ENCODE measurements at places on chromosomes 13 and 19.

- H3K4me3 ChIP-seq, result no peak overlapping the region
- DNase-seq, result no peak
- H3K27ac ChIP-seq, result no peak overlapping the region
- no peaks in the 10 kb centered on the region for H3K36me3 ChIP-seq
Measured at GRCh38 chr19:27671876-27672275, 1541.1 kb downstream of the UQCRFS1 start.

DNA sequence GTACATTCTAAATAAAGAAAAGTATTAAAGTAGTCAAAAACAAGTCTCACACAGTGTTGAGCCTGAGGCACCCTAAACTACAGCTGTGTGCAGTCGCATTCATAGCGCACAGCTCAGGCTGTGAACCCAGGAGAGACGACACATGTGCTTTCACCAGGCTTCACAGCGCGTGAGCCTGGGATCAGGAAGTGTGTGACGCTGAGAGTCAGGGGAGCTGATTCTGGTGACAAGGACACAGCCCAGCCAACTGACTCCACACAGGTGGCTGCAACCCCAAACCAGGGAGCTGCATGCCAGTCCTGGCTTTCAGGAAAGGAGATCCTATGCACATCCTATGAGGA, 41.6 kb downstream of the COL4A1 start:
- no peak overlapping the region for H3K4me3 ChIP-seq
- H3K4me1 ChIP-seq, result no peaks in the 10 kb centered on the region
- peaks cover 29% of the 10 kb centered on the region for H3K27me3 ChIP-seq
- no peaks in the 10 kb centered on the region for H3K36me3 ChIP-seq
- DNase-seq, result no peak

- H3K27me3 ChIP-seq, result no peaks in the 10 kb centered on the region
- H3K36me3 ChIP-seq, result no peaks in the 10 kb centered on the region
- DNase-seq, result no peak
- H3K4me3 ChIP-seq, result no peak overlapping the region
- H3K27ac ChIP-seq, result no peak overlapping the region
Measured at GRCh38 chr13:70714993-70715392, 606.7 kb upstream of the KLHL1 start.

- H3K4me1 ChIP-seq, result peaks cover 92% of the 10 kb centered on the region
- no peak overlapping the region for H3K4me3 ChIP-seq
- no peaks in the 10 kb centered on the region for H3K27me3 ChIP-seq
- H3K36me3 ChIP-seq, result peaks cover 41% of the 10 kb centered on the region
Measured at GRCh38 chr13:99226513-99226912, 25.9 kb downstream of the UBAC2 start.
